ENCODE measurements at places on chromosomes 5 and 9.

GRCh38 chr5:77390795-77391194 lies 101.3 kb downstream of the WDR41 start:
- DNase-seq = no peak
- no peak overlapping the region for H3K27ac ChIP-seq
- H3K4me3 ChIP-seq = no peak overlapping the region
- no peaks in the 10 kb centered on the region for H3K36me3 ChIP-seq

DNA sequence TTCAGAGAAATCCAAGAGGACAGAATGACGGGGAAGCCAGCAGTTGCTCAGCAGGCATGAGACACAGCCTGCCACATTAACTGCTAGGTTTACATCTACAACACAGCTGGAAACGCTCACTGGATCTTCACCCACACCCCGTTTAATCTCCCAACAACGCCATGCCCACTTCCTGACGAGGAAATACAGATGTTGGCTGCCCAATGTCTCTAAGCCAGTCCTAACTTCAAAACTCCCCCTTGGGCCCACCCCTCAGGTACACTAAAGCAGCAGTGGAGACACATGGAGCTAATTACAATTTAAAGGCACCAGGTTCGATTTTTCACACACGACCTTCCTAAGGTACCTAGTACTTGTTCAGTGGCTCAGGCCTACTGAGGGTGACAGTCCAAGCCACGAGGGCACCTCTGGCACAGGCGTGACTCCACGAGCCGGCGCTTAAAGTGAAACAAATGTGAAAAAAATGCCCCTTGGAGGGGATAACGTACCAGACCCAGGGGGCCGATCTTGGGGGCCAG lies 904 bp downstream of the RPL12 start:
- peak overlapping the region; percentile 89 for H3K4me3 ChIP-seq
- no peaks in the 10 kb centered on the region for H3K4me1 ChIP-seq
- H3K27ac ChIP-seq = peak overlapping the region; percentile 96
- no peak for DNase-seq
- no peaks in the 10 kb centered on the region for H3K27me3 ChIP-seq

- no peak for DNase-seq
- H3K27me3 ChIP-seq = no peaks in the 10 kb centered on the region
- H3K4me3 ChIP-seq = no peak overlapping the region
These were observed 439.5 kb downstream of the ACTL7B start for GRCh38 chr9:108416324-108416723.

- no peak for DNase-seq
- no peaks in the 10 kb centered on the region for H3K27me3 ChIP-seq
- H3K36me3 ChIP-seq = no peaks in the 10 kb centered on the region
- H3K27ac ChIP-seq = no peak overlapping the region
- H3K4me1 ChIP-seq = no peaks in the 10 kb centered on the region
- H3K4me3 ChIP-seq = no peak overlapping the region
These were observed 18.7 kb downstream of the RASGRF2 start for GRCh38 chr5:80978772-80979317.

DNA sequence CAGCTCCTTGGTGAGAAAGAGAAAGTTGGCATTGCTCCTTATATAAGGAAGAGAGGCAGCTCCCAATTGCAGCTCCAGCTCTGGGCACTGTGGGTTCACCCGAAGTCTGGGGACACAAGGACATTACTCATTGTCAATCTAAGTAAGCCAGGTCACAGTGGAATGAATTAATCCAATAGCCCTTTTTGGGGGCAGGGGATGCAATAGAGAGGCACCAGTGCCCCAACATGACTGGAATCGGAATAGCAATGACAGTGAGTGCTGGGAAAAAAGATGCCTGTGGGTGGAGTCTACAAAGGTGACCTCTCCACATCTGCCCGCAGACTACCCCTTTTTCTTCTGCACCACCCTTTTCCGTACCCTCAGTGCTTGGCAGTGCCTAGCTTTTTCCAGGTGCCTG lies 11.1 kb upstream of the NEUROG1 start:
- H3K27me3 ChIP-seq = peaks cover 28% of the 10 kb centered on the region
- no peak for DNase-seq
- no peak overlapping the region for H3K4me3 ChIP-seq
- no peaks in the 10 kb centered on the region for H3K4me1 ChIP-seq

DNA sequence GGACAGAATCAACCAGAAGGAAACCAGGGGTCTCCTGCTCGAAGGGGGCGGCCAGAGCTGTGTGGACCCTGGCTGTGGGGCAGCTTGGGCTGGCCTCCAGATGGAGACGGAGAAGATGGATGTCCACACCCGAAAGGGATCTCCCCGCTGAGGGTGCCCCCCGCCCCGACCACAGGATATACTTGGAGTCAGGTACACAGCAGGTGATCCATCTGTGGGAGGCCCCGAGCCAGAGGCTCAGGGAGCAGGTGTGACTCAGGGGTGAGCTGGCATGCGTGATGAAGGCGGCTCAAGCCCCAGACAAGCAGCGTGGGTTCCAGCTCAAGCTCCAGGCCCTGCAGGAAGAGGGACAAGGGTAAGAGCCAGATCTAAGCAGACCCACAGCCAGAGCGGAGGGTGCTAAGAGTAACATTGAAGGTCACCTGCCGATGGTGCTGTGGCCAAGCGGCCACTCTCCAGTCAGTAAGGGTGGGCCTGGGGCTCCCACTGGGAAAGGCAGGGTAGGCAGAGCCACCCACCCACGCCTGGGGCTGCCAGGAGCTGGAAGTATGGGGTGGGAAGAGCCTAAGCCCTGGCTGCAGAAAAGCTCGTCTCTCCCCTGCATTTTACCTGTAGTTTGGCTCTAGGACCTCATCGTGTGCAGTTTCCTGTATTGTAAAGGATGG lies 30.6 kb upstream of the MVB12B start:
- H3K27me3 ChIP-seq = no peaks in the 10 kb centered on the region
- no peak overlapping the region for H3K4me3 ChIP-seq
- H3K36me3 ChIP-seq = no peaks in the 10 kb centered on the region
- H3K4me1 ChIP-seq = no peaks in the 10 kb centered on the region
- no peak for DNase-seq
- H3K27ac ChIP-seq = no peak overlapping the region

GRCh38 chr5:53819482-53819881 lies 259.0 kb downstream of the NDUFS4 start:
- H3K4me3 ChIP-seq = no peak overlapping the region
- no peak for DNase-seq
- H3K4me1 ChIP-seq = no peaks in the 10 kb centered on the region
- H3K27ac ChIP-seq = no peak overlapping the region
- no peaks in the 10 kb centered on the region for H3K36me3 ChIP-seq

- no peaks in the 10 kb centered on the region for H3K4me1 ChIP-seq
- peaks cover 30% of the 10 kb centered on the region for H3K27me3 ChIP-seq
- DNase-seq = no peak
- no peaks in the 10 kb centered on the region for H3K36me3 ChIP-seq
- no peak overlapping the region for H3K27ac ChIP-seq
- H3K4me3 ChIP-seq = peak overlapping the region; percentile 19
These were observed 1.1 kb downstream of the PRUNE2 start for GRCh38 chr9:76904661-76905457.

DNA sequence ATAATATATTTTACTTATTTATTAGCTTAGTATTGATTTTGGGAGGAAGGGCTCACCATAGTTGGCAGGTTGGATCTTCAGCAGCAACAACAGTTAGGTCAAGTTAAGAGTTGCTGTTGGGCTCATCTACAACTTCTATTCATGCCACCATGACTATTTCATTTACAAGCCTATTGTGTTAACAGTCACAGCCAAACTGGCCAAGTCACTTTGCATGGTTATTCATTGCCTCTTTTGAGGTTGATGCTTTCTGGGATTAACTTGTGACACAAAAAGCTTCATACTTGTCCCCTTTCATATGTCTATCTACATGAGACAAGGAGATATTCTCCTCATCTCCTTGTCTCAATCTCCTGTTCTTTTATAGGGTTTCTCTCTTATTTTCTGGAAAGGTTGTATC lies 98.3 kb downstream of the WDR70 start:
- DNase-seq = no peak
- H3K4me1 ChIP-seq = no peaks in the 10 kb centered on the region
- no peak overlapping the region for H3K27ac ChIP-seq
- peaks cover 15% of the 10 kb centered on the region for H3K36me3 ChIP-seq
- H3K4me3 ChIP-seq = no peak overlapping the region

DNA sequence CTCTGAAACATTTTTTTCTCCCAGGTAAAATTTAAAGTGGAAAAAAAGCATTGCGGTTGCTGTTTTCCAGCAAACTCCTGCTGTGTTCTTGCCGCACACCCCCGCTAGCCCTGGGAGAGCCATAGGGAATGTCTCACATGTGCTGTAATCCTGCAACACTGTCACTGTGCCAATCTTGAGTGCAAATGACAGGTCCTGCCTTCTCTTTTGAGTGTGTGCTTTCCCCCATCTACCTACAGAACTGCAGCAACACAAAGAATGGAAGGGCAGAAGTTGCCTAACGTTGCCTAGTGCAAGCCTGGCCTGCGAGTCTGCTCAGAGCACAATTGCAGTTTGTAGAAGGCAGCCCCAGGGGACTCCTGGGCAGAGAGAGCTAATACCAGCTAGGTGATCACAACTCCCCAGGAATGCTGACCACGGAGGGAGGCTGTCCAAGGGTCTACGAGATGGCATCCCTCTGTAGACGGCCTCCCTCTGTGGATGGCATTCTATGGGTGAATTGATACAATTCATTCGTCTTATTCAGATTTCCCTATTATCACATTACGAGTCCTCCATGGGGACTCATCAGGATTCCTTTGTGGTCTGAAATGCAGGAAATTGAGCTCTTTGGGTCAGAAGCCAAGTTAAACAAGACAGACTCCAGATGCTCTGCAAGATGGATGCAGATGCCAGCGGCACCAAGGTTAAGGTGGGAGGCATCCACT lies 172.6 kb upstream of the S1PR3 start:
- no peaks in the 10 kb centered on the region for H3K4me1 ChIP-seq
- DNase-seq = no peak
- no peaks in the 10 kb centered on the region for H3K27me3 ChIP-seq
- H3K4me3 ChIP-seq = no peak overlapping the region

All from RWPE2 (cell line).